ENCODE measurements at places on chromosomes 6 and 20.

GRCh38 chr20:53639647-53640440 lies 46.2 kb upstream of the ZNF217 start:
- DNase-seq, result no peak

- no peak for DNase-seq
Observed at GRCh38 chr6:31730631-31731086, 1.6 kb upstream of the DDAH2 start.

DNA sequence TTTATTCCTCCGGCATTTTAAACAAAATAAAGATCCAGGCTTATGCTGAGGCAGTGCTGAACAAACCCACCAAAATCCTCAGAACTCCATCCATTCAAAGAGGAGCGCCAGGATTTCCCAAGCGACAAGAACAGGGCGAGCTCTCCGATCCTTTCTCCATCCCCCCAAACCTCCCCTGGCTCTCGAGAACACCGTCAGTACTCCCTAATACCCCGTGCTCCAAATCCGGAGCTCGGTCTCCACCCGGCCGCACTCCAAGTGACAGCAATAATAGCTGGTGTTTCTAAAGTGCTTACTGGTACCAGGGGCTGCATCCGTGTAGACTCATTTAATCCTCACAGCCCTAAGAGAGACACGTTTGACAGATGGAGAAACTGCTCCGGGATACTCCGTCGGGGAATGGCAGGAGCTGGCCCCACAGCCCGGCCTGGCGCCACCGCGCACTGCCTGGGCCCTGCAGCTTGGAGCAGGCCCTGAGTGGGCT lies 277.1 kb upstream of the QKI start:
- no peak for DNase-seq

GRCh38 chr20:62775206-62775605 lies 21.1 kb upstream of the MRGBP start:
- DNase-seq, result no peak

DNA sequence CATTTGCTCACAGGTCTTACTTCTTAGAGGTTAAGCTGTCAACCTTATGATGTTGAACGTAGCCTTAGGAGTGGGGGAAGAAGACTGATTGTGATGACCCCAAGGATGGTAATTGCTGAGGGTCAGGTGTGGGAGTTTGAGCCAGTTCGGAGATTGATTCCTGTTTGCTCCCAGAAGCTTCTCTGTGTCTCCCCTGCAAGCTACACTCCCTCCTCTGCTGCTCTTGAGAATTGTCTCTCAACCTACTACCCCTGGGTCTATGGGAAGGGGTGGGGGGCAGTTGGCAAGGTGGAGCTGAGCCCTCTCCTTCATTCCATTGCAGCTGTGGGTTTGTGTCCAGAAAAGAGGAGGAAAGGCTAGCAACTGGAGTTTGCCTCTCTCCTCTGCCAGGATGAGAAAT lies 113.8 kb downstream of the PLEKHG1 start:
- no peak for DNase-seq

- DNase-seq, result no peak
Observed at GRCh38 chr20:37877832-37878772, 24.8 kb upstream of the VSTM2L start.

- DNase-seq, result no peak
Observed at GRCh38 chr20:2133318-2134183, 31.9 kb downstream of the STK35 start.

GRCh38 chr6:24581084-24581669 lies 64.8 kb downstream of the KIAA0319 start:
- DNase-seq, result no peak

GRCh38 chr6:52157301-52157941 lies 28.8 kb upstream of the IL17A start:
- DNase-seq, result no peak

GRCh38 chr20:41293269-41294037 lies 24.1 kb downstream of the ZHX3 start:
- no peak for DNase-seq

GRCh38 chr6:15475872-15476271 lies 187.0 kb downstream of the DTNBP1 start:
- DNase-seq, result no peak

DNA sequence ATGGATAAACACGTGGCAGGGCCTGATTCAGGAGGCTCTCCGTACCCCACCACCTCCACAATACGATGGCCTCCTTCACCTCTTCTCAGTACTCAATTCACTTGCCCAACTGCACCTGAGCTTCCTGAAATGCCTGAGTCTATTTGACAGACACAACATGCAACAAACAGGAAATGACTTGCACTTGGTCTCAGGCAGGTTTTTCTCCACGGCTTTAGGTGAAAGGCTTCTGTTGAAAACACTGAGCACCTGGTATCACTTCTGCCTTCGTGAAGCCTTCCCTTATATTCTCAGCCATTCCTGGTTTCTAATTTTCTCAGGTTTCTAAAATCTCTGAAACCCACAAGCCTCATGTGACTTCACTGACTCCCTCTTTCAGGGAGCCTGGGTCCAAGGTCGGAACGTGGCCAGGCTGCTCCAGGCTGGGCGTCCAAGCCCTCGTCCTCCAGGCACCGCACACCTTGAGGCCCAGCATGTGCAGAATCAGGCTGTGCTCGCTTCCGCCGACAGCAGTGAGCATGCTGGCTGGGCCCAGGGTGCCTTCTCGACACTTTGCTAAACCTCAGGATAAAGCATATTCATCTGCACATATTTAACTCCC lies 34.7 kb downstream of the TAF4 start:
- DNase-seq, result no peak

- DNase-seq, result no peak
Observed at GRCh38 chr6:62805431-62805830, 405.8 kb upstream of the FKBP1C start.

DNA sequence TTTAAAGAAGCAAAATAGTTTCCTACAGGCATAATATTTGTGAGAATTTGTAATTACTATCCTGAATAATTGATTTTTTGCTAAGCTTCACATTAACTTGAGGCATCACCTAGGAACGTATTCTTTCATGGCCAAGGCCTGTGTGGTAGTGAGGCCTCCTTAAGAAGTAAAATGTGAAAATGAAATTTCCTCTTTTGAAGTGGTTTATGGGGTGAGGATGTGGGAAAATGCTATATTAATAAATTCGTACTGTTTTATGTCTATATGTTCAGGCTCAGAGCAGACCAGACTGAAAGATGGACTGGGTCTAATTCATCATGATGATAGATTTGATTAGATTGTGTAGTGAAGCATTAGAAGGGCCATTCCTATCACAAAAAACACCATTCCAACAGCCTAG lies 33.1 kb downstream of the MYLIP start:
- no peak for DNase-seq

All from esophagus squamous epithelium (tissue), 5 donors.